ENCODE measurements at places on chromosomes 12 and 14. TPM values are rescaled to one million over a fixed set of nuclear protein-coding genes. Genes with fewer than 3 reads are reported as not detected.
A peak's percentile ranks its signal among the peaks of the same experiment; 100 is the strongest.

The SLC10A1 gene
- not detected for total RNA-seq

DNA sequence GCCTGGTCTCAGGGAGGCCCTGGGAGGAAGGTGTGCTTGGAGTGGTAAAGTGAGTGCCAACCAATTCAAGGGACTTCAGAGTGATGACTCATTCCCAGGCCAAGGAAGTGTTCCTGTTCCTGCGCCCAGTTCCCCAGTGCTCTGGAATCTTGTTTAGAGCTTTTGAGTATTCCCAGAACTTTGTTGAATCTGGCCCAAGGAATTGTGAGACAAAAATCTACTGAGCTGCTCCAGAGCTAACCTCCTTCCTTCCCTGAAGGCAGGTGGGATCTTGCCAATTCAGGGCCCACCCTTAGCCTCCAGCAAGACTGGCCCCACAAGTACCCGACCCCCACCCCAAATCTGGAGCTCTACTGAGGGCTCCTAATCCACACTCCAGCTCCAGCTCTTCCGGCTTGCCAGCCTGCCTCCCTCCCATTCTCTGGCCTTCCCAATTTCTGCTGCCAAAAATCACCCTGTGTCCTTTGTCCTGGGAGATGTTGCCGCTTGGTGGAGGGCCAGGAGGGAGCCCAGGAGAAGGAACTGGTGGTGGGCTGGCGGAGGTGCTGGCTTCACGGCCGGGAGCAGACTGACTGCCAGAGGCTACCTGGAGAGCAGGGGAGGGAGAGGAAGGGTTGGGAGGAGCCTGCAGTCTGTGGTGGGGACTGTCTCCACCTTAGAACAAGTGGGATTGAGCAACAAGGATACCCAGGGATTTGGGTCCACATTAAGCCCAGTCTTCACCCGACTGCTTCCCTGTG is 2.0 kb upstream of the ATN1 start:
- H3K36me3 ChIP-seq, result no peaks in the 10 kb centered on the region
- no peaks in the 10 kb centered on the region for H3K27me3 ChIP-seq
- peak overlapping the region; percentile 57 for H3K4me3 ChIP-seq
- peaks cover 43% of the 10 kb centered on the region for H3K4me1 ChIP-seq
- H3K27ac ChIP-seq, result peak overlapping the region; percentile 72

- no peak for DNase-seq
- H3K4me3 ChIP-seq, result no peak overlapping the region
- no peaks in the 10 kb centered on the region for H3K36me3 ChIP-seq
- H3K27me3 ChIP-seq, result no peaks in the 10 kb centered on the region
- peaks cover 15% of the 10 kb centered on the region for H3K4me1 ChIP-seq
- H3K27ac ChIP-seq, result no peak overlapping the region
Measured at GRCh38 chr12:111953455-111953854, 59.5 kb downstream of the TMEM116 start.

The MYL6B gene
- 178 TPM for total RNA-seq

The TMEM63C gene
- 4.0 TPM for total RNA-seq

DNA sequence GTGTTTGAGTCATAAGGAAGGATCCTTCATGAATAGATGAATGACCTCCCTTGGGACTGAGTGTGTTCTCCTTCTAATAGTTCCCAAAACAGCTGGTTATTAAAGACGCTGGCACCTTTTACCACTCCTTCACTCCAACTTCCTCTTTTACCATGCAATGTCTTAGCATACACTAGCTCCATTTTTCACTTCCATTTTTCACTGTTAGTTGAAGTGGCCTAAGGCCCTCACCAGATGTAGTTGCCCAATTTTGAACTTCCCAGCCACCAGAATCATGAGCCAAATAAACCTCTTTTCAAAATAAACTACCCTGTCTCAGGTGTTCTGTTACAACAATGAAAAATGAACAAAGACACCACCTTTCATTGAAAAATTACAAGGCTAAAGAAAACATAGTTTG is 64.7 kb downstream of the GPR65 start:
- H3K4me1 ChIP-seq, result peaks cover 5% of the 10 kb centered on the region
- no peaks in the 10 kb centered on the region for H3K27me3 ChIP-seq
- H3K36me3 ChIP-seq, result no peaks in the 10 kb centered on the region
- no peak overlapping the region for H3K27ac ChIP-seq

GRCh38 chr12:91851741-91852477 is 293.7 kb downstream of the BTG1 start:
- H3K36me3 ChIP-seq, result no peaks in the 10 kb centered on the region
- H3K4me1 ChIP-seq, result peaks cover 8% of the 10 kb centered on the region
- no peak overlapping the region for H3K4me3 ChIP-seq
- no peak for DNase-seq
- no peaks in the 10 kb centered on the region for H3K27me3 ChIP-seq
- H3K27ac ChIP-seq, result no peak overlapping the region

- no peaks in the 10 kb centered on the region for H3K27me3 ChIP-seq
- no peak for DNase-seq
- peaks cover 7% of the 10 kb centered on the region for H3K36me3 ChIP-seq
- peak overlapping the region; percentile 79 for H3K4me3 ChIP-seq
- H3K4me1 ChIP-seq, result peaks cover 3% of the 10 kb centered on the region
Measured at GRCh38 chr14:99971941-99972747, 93.1 kb upstream of the EVL start.

DNA sequence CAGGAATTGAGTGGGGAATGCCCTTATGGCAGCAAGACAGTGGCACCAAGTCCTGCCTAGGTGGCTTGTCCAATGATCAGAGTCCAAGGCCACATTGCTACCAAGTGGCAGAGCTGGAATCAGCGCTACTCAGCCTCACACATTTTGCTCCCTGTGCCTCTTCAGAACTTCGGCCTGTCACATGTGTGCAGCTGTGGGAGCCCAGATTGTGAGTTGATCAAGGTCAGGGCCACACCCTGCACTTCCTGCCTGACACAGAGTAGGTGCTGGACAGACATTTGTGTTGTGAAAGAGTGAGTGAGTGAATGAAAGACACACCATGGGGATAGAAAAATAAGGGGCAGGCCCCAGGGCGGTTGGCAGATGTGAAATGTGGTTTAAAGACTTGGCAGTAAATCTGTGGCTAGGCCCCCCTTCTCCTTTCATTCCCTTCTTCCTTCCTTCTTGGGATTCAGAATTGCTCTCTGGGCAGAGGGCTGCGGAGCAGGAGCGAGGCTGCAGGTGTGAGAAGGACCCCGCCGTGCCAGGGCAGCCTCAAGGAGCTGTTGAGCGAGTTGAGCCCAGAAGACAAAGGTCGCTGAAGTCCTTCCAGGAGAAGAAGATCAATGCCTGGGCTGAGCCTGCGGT is 83.5 kb downstream of the SLC25A47 start:
- peak; percentile 13 for DNase-seq
- no peak overlapping the region for H3K4me3 ChIP-seq
- no peaks in the 10 kb centered on the region for H3K27me3 ChIP-seq
- 0 out of 2 replicates have a peak overlapping the region, but pooled peaks have one; percentile 4 for H3K27ac ChIP-seq

- peaks cover 21% of the 10 kb centered on the region for H3K4me1 ChIP-seq
- no peak overlapping the region for H3K27ac ChIP-seq
- peaks cover 27% of the 10 kb centered on the region for H3K27me3 ChIP-seq
- no peaks in the 10 kb centered on the region for H3K36me3 ChIP-seq
- no peak overlapping the region for H3K4me3 ChIP-seq
Measured at GRCh38 chr14:72499746-72500145, 394.2 kb downstream of the DPF3 start.

- peak; percentile 73 for DNase-seq
- no peaks in the 10 kb centered on the region for H3K36me3 ChIP-seq
- H3K27me3 ChIP-seq, result no peaks in the 10 kb centered on the region
- peak overlapping the region; percentile 54 for H3K27ac ChIP-seq
- peak overlapping the region; percentile 78 for H3K4me3 ChIP-seq
- peaks cover 18% of the 10 kb centered on the region for H3K4me1 ChIP-seq
Measured at GRCh38 chr12:42482748-42483520, 106.6 kb downstream of the PRICKLE1 start.

GRCh38 chr14:81031488-81031887 is 76.1 kb downstream of the TSHR start:
- 0 out of 2 replicates have a peak, but pooled peaks cover 3% of the 10 kb centered on the region for H3K27me3 ChIP-seq
- no peak for DNase-seq
- H3K36me3 ChIP-seq, result no peaks in the 10 kb centered on the region
- H3K4me3 ChIP-seq, result no peak overlapping the region
- no peak overlapping the region for H3K27ac ChIP-seq
- no peaks in the 10 kb centered on the region for H3K4me1 ChIP-seq

The PTCSC3 gene
- not detected for total RNA-seq

- no peaks in the 10 kb centered on the region for H3K36me3 ChIP-seq
- H3K4me1 ChIP-seq, result peaks cover 15% of the 10 kb centered on the region
- H3K4me3 ChIP-seq, result no peak overlapping the region
- DNase-seq, result no peak
Measured at GRCh38 chr14:103102689-103103260, 8.2 kb downstream of the EXOC3L4 start.

DNA sequence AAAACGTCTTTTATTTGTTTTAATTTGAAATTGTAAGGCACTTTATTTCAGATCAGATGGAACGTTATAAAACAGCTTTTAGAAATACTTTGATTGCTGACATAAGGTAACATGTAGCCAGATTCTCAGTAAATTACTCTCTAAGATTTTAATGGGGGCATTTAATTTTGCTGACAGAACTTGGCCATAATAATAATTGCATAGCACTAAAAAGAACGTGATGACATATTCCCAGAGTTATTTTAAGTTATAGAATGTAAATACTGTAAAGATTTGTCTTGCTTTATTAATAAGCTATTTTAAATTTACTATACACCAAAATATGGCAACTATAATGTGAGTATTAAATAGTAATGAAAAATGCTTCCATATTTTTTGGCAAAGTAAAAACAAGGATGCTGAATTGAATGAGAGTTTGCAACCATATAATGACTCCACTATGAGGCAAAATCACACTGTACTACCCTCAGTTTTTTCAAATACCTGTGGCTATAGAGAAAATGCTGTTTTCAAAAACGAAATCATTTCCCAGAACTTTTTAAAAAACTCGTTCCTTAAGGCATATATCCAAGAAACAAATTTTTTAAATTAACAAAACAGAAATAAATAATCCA is 876 bp downstream of the LUM start:
- H3K27me3 ChIP-seq, result no peaks in the 10 kb centered on the region
- H3K36me3 ChIP-seq, result no peaks in the 10 kb centered on the region

GRCh38 chr14:84250893-84251292 is 1279.1 kb upstream of the FLRT2 start:
- H3K27ac ChIP-seq, result no peak overlapping the region
- H3K36me3 ChIP-seq, result no peaks in the 10 kb centered on the region
- H3K4me3 ChIP-seq, result no peak overlapping the region
- no peaks in the 10 kb centered on the region for H3K27me3 ChIP-seq
- DNase-seq, result no peak

DNA sequence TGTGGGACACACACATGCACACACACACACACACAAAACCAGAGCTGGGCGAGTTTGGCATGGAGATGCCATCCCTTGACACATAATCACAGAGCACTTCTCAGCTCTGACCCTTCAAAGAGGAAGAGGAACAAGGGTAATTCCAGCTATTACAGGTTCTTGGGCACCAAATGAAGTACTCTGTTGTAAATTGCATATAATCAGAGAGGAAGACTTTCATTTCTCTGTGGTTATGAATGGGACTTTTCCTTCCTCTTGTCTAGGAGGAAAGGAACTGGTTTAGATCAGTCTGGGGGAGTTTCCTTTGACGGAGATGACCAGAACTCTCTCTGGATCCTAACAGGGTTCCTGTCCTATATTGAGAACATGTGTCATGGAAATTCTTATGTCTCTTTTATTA is 26.4 kb upstream of the FGF6 start:
- DNase-seq, result no peak
- H3K27ac ChIP-seq, result no peak overlapping the region
- no peak overlapping the region for H3K4me3 ChIP-seq

The POLR3B gene
- 23.4 TPM for total RNA-seq

The OR6C4 gene
- total RNA-seq, result not detected

The OAS2 gene
- 10.5 TPM for total RNA-seq

The CHGA gene
- not detected for total RNA-seq

DNA sequence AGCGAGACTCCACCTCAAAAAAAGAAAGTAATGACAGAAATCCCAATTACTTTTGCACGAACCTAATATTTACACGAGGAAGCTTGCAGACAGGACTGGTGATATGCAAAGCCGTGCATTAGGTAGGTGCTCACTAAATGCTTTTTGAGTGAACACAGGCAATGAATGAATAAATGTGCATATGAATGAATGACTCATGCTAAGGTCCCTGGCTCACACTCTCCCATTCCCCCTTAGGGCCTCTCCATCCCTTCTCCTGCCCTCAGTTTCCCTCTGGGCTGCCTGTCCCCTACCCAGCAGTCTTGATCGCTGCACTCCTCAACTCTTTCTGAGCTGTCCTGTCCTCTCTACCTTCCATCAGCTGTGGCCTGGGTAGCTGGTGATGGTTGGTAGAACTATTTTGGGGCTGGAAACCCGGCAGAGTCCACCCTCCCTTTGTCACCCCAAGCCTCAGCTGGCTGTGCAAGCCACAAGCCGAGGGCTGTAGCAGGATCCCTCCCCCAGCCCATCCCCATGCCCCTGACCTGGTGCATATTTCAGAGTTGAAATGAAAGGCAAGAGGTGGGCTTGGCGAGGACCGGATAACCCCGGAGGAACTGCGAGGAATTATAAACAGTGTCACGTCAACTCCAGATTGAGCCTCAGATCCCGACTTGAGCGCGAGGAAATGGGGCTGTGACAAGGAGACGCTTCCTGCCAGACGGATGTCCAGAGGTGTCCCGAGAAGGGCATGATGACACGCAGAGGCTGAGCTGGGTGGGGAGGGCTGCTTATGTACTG is 191.7 kb upstream of the GSC start:
- H3K27me3 ChIP-seq, result peaks cover 63% of the 10 kb centered on the region
- H3K4me3 ChIP-seq, result no peak overlapping the region
- H3K36me3 ChIP-seq, result no peaks in the 10 kb centered on the region
- no peaks in the 10 kb centered on the region for H3K4me1 ChIP-seq

The ZFHX2 gene
- 1.4 TPM for total RNA-seq

DNA sequence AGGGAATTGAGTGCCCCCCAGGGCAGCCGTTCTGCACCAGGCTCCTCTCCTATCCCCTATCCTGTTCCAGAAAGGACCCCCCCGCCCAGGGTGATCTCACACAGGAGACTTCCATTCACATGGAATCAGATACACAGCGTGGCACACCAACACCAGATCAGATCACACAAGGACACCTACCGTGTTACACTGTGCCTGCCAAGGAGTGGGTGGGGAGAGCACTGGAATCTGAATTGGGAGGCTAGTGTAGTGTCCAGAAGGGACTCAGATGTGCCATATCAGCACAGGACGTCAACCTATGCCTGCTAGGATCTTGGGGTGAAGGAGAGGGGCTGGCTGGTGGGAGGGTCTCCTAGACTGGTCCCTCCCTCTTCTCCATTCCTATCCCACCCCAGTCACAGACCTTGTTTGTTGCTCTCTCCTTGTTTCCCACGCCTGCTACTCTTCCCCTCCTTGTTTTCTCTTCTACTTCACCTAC is 2.3 kb downstream of the PTMS start:
- H3K27ac ChIP-seq, result no peak overlapping the region
- H3K4me3 ChIP-seq, result peak overlapping the region; percentile 89
- DNase-seq, result no peak

The SLC39A5 gene
- total RNA-seq, result not detected

- peak; percentile 47 for DNase-seq
- no peaks in the 10 kb centered on the region for H3K27me3 ChIP-seq
- no peak overlapping the region for H3K4me3 ChIP-seq
Measured at GRCh38 chr12:116773276-116773731, 35.2 kb downstream of the RNFT2 start.

DNA sequence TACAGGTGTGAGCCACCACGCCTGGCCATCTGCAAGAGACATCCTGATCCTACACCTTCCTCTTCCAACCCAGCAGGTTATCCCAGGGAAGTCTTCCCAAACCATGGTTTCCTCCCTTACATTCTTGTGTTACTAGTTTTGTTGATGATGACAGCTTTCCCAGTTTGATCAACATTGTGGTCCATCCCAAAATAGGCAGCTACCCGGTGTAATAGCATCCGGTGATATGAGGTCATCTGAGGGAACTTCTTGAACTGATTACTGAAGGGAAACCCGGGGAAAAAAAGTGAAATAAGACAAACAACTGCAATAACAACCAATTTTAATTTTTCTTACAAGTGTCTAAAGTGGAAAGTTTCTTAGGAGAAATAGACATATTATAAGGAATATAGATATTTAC is 45.3 kb upstream of the STAC3 start:
- DNase-seq, result no peak
- H3K4me3 ChIP-seq, result no peak overlapping the region

Data from PC-3 (cell line).